ENCODE measurements at places on chromosomes 1 and 21. TPM values are rescaled to one million over a fixed set of nuclear protein-coding genes. Genes with fewer than 3 reads are reported as not detected.

Gene RPAP2
- total RNA-seq: 16.5 TPM

Gene ATG4C
- 5.9 TPM for total RNA-seq

Gene CCDC185
- total RNA-seq: not detected

Gene FOXO6
- 0.05 TPM for total RNA-seq

Gene FCRL3
- not detected for total RNA-seq

Gene SPRR2A
- not detected for total RNA-seq
